ENCODE measurements at places on chromosomes 13 and 19. TPM values are rescaled to one million over a fixed set of nuclear protein-coding genes. Genes with fewer than 3 reads are reported as not detected.

DNA sequence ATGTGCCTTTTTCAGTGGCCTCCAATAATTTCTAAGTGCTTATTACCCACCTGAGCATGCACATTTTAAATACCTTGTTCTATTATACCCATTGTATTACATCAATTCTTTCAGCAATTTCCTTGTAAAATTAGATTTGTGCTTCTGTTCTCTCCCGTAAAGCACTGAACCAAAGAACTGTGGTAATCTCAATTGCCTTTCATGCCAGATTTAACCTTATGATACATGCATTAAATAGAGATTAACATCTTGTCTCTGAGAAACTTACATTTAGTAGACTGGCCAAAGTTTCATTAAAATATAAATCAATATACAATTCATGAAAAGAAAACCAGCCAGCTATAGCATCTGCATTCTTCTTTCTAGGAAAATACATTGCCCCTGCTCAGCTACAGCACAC, 137.2 kb downstream of the EFNB2 start:
- DNase-seq: no peak

DNA sequence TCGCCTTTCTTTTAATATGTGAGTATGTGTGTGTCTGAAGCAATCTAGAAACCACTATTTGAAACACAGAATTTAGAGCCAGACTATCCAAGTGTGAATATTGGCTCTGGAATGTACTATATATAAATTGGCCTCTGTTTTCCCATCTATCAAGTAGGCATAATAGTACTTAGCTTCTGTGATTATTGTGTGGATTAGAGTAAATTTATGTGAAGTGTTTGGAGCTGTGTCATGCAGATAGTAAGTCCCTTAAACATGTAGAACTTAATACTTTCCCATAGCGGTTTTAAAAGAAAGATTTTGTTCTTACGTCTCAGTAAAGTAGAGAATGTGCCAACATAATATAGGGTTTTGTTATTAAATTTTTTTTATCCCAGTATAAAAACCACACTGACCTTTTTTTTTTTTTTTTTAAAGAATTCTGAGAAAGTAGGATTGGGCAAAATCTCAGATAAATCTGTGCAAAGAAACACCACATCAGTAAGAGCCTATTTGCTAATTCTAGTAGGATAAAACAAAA, 432.3 kb downstream of the RFC3 start:
- no peak for DNase-seq

The APC2 gene
- 0.25 TPM for total RNA-seq

The FBXO17 gene
- 32.3 TPM for total RNA-seq

The ATCAY gene
- 0.16 TPM for total RNA-seq

GRCh38 chr13:102325321-102325720, 76.5 kb downstream of the FGF14 start:
- no peak for DNase-seq

GRCh38 chr19:12802267-12803106, 618 bp downstream of the THSD8 start:
- DNase-seq: no peak

The KISS1R gene
- total RNA-seq: 0.69 TPM

The SLC8A2 gene
- 0.94 TPM for total RNA-seq
